Psoas muscle (tissue), 8 donors: ENCODE measurements at places on chromosomes 5 and 9.

- DNase-seq: no peak
Measured at GRCh38 chr5:103389357-103389756, 130.8 kb downstream of the MACIR start.

DNA sequence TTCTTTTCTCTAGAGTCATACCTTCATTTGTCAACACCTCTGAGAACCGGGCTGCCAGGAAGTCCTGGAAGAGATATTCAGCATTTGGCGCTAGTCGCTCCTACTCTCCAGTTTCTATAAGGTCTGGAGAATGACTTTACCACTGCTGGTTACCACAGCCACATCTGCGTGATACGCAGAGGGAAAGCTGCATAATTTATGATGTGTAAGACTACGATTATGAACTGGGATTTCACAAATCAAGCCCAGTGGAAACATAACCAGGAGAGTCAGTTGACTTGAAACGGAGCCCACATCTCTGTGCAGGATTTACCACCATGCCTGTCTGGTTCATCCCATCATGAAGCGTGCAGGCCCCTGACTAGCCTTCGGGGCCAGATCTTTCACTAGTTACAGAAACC, 72.6 kb downstream of the FGF1 start:
- DNase-seq: no peak

DNA sequence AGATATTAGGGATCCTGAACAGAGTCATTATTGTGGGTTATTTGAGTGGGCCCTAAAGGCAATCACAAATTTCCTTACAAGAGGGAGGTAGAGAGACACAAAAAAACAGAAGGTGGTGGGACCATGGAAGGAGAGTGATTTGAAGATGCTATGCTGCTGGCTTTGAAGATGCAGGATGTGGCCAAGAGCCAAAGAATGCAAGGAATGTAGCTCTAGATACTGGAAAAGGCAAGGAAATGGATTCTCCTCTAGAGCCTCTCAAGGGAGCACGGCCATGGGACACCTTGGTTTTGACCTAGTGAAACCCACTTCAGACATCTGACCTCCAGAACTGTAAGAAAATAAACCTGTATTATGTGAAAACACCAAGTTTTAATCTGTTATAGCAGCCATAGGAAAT, 53.8 kb downstream of the TTC39B start:
- DNase-seq: no peak

DNA sequence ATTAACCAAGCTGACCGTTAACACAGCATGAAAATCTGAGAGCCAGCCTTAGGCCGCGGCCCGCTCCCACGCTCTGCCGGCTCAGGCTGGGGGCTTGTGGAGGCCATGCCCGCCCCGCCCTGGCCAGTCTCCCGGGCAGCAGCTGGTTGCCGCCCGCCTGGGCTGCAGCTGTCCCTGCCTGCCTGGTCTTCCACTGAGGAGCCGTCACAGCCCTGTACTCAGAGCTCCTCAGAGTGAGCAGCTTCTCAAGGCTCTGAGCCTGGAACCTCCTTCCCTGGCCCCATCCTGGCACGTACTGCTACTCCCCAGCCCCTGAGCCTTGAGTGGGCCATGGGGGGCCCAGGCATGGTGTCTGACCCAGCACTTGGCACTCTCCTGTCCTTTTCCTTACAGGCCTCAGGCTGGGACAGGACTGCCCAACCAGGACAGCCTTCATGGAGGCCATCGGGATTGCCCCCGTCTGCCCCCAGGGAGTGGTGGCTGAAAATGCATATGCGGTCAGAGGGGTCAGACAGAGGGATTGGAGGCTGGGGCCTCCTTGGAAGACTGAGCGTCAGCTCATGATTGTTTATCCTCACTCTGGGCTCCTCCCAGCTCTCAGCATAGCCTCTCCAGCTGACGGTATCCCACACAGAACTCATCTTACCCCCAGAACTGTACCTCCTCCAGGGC, 11.9 kb downstream of the FGFR4 start:
- DNase-seq: no peak

DNA sequence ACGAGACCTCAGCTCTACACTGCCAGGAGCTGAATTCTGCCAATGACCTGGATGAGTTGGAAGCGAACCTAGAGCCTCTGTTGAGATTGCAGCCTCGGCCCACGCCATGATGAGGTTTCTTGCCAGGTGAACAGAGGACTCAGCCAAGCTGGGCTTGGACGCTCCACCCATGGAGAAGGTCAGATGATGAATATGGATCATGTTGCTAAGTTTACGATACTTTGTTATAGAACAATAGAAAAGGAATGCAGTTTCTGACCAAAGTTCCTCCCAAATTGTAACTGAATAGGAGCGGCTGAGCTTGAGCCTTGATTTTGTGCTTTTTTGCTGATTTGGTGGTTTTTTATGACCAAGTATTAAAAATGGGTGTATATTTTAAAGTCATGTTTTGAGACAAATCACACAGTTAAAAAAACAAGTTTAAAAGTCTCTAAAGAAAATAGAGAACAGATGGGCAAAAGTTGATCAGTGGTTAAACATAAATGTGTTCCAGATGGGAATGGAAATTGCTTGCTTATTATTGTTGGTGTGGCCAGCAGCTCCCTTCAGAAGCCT, 32.9 kb downstream of the ROPN1L start:
- no peak for DNase-seq

DNA sequence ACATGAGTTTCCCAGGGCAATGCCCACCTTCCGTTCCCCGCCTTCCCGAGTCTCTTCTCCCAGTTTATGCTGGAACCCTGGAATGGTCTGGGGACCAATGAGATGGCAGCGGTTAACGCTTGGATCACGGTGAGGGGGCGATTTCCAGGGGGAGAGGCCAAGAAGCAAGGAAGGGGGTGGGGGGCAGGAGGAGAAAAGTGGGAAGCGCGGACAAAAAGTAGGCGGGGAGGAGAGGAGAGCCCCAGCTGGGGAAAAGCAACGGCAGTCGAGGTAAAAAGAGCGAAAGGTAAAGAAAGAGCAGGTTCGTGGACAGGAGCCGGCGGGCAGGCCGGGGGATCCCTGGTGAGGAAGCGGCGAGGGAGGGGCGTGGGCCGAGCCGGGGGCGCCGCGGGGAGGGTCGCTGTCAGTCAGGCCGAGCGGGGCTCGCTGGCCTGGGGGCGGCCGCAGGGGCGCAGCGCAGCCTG, 508 bp upstream of the SNCAIP start:
- no peak for DNase-seq
